OCI-M1 (cell line): ENCODE measurements at places on chromosomes 13 and 19.
A peak's percentile ranks its signal among the peaks of the same experiment; 100 is the strongest.

DNA sequence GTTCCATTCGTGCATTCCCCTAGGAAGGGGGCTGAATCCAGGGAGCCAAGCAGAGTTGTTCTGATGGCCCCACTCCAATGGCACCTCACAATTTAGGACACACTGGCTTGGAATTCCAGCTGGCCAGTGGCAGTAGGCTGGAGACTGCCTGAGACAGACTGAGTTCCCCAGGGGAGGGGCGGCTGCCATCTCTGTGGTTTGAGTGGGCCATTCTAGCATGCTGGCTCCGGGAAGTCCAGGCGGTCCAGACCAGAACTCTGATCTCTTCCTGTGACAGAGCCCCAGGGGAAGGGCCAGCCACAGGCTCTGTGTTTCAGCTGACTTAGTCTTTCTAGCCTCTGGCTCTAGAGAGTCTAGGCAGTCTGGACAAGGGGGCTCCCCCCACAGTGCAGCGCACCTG lies 29.5 kb upstream of the SLC7A1 start:
- DNase-seq = no peak

GRCh38 chr13:73421310-73421912 lies 362.6 kb downstream of the KLF5 start:
- DNase-seq = no peak

DNA sequence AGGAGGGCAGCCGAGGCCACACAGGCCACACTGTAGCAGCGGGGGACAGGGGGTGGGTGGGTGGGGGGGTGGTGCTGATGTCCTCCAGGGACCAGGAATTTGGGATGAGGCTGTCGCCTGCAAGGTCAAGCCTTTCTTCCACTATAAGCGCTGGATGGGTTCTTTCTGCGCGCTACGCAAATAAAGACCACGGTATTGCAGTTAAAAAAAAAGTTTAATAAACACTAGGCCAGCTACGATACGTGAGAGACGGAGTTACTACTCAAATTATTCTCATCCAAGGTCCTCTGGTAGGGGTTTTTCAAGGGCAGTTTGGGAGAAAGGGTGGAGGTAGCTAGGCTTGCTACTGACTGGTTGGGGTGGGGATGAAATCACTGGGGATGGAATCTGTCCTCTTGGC lies 508 bp upstream of the ZNF44 start:
- no peak for DNase-seq

- peak; percentile 62 for DNase-seq
Observed at GRCh38 chr13:27170516-27171243, 931 bp downstream of the USP12 start.

GRCh38 chr13:39952249-39953233 lies 297.1 kb downstream of the COG6 start:
- no peak for DNase-seq

DNA sequence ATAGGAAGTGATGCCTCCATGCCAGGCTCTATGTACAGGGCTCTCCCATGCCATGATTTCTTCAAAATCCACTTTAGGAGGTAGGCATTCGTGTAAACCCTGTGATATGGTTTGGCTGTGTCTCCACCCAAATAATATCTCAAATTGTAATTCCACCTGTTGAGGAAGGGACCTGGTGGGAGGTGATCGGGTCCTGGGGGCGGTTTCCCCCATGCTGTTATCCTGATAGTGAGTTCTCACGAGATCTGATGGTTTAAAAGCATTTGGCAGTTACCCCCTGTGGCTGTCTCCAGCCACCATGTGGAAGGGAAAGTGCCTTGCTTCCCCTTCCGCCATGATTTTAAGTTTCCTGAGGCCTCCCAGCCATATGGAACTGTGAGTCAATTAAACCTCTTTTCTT lies 8.1 kb downstream of the SARS2 start:
- DNase-seq = no peak

DNA sequence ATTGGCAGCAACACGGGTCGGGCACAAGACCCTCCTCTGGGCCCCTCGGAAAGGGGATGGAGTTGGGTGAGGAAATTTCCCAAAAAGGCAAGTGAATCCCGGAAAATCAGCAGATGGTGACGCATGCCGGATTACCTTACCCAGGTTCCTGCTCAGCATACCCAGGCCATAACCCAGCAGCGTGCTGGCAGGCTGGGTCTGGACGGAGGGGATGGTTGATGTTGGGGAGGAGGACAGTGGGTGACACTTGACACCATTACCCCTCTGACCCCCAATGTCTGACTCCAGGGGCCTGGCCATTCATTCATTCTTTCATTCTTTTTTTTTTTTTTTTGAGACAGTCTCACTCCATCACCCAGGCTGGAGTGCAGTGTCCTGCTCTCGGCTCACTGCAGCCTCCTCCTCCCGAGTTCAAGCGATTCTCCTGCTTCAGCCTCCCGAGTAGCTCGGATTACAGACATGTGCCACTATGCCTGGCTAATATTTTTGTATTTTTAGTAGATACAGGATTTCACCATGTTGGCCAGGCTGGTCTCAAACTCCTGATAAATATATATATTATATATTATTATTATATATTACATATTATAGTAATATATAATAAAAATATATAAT lies 799 bp downstream of the PVR start:
- DNase-seq = peak; percentile 78

DNA sequence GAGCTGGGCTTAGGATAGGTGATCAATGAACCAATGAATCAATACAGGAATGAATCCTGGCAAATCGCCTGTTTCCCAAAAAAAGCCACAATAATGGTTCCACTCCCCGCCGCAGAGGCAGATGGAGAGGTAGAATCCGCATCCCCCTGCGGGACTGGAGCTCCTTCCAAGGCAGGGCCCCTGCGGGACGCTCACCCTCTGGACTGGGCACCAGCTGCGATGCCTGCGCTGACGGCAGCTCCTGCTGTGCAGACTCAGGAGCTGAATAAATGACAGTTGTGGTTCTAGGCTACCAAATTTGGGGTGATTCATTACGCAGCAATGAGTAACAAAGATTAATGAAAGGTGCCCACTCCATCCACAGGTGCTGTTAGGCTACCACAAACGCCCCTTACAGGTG lies 8.8 kb upstream of the CDC34 start:
- DNase-seq = no peak

DNA sequence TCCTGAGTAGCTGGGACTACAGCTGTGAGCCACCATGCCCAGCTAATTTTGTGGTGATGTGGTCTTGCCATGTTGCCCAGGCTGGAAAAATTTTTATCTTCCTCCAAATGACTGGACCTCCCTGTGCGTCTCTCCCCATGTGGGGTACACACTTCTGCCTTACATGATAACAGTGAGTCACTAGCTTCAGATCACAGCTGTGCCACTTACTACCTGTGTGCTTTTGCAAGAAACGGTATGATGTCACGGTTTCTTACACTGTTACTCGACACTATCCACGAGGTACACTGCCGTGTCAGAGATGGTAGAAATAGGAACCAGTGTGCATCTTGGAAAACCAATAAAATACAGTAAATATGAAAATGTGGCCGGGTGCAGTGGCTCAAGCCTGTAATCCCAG lies 17.5 kb upstream of the ZNF414 start:
- DNase-seq = no peak

GRCh38 chr13:79781829-79782540 lies 301.0 kb downstream of the NDFIP2 start:
- no peak for DNase-seq

GRCh38 chr13:102395174-102395573 lies 6.7 kb downstream of the FGF14 start:
- no peak for DNase-seq

GRCh38 chr19:54532528-54532927 lies 29.9 kb downstream of the LAIR2 start:
- no peak for DNase-seq

- no peak for DNase-seq
Observed at GRCh38 chr19:55453511-55454260, 7.8 kb downstream of the ISOC2 start.

GRCh38 chr19:48669903-48670668 lies 2.7 kb downstream of the NTN5 start:
- no peak for DNase-seq

DNA sequence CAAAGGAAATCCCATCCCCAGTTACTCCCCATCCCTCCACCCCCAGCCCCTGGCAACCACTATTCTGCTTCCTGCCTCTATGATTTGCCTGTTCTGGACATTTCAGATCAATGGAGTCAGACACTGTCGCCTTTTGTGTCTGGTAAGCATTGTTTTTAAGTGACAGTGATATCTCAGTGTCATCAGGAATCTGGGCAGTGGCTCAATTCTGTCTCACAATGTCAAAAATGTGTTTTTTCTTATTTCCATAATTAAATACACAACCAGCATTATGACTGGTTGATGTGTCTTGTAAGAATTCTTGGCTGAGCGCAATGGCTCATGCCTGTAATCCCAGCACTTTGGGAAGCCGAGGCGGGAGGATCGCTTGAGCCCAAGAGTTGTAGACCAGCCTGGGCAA lies 20.2 kb upstream of the PGLS start:
- no peak for DNase-seq

GRCh38 chr13:37954191-37954590 lies 84.6 kb upstream of the TRPC4 start:
- DNase-seq = no peak

- no peak for DNase-seq
Observed at GRCh38 chr13:93480553-93481106, 254.0 kb downstream of the GPC6 start.

GRCh38 chr13:64289702-64290101 lies 2874.1 kb upstream of the PCDH20 start:
- no peak for DNase-seq

GRCh38 chr19:29587518-29587986 lies 18.5 kb upstream of the POP4 start:
- no peak for DNase-seq

- DNase-seq = peak; percentile 46
Observed at GRCh38 chr13:65453982-65454381, 1776.2 kb downstream of the PCDH9 start.

DNA sequence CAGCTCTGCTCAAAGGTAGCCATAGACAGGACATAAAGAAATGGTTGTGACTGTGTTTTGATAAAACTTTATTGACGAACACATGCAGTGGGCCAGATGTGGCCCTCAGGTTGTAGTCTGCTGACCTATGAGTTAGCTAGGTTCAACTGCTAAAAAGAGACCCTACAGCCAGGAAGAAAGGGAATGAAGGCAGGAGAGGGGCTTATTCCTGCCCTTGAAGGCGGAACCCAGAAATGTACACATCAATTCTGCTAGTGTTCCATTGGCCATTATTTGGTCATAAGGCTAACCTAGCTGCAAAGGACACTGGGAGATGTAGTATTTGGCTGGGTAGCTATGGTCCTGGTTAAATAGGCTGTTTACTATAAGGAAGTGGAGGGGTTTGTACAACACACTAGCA lies 18.0 kb downstream of the APBA3 start:
- DNase-seq = peak; percentile 65

- DNase-seq = no peak
Observed at GRCh38 chr13:55617241-55617640, 1523.5 kb upstream of the PRR20A start.

DNA sequence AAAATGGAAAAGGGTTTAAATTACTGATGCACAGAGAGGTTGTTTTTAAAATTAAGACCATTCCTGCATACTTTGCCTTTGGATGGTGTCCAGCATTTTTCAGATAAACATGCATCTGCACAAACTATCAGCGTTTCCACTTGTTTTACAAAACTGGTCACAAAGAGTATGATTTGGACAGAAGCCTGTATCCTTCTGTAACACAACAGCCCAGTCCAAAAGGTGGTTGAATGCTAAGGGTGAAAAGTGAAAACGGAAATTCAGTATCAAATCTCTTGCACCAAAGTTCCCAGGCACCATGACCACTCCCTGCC lies 21.7 kb upstream of the DOCK9 start:
- no peak for DNase-seq

DNA sequence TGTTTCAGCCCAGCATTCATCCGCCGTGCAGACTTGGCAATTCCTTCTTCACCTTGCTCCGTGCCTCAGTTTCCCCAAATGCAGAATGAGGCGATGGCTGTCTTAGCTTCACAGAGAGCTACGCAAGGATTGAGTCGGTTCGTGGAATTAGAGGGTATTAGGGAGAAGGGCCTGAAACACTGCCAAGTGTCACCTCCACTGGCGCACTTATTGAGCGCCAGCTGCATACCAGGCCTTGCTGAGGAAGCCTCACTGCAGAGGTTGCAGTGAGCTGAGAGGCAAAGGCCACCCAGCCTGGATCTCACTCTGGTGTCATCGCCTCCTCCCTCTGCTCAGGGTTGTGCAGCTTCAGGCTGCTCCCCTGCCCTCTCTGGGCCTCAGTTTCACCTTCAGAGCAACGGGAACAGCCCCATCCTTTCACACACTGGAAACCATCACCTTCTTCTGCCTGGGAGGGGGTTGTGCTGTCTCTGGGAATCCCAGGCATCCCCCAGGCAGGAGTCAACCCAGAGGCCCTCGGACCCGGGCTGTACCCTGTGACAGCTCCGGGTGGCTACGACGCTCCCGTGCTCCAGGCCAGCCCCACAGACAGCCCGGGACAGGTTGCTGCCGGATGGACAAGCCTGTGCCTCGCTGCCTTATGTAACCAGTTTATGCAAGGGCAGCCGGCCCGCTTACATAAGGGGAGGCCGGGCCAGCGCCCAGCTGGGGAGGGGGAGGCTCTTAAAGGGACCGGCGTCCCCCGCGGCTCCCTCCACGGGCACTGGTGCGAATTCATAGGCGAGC lies 31.9 kb downstream of the NFIC start:
- DNase-seq = no peak

GRCh38 chr13:28535734-28536133 lies 40.8 kb upstream of the FLT1 start:
- peak; percentile 1 for DNase-seq

- DNase-seq = no peak
Observed at GRCh38 chr19:19459707-19460251, 54.3 kb downstream of the GATAD2A start.
